GM23248 (cell line): ENCODE measurements at places on chromosomes 6 and 20. TPM values are rescaled to one million over a fixed set of nuclear protein-coding genes. Genes with fewer than 3 reads are reported as not detected.

EPHA7 gene
- polyA plus RNA-seq, result not detected in 2 replicates

SIRPG gene
- not detected in 2 replicates for polyA plus RNA-seq

GPX5 gene
- polyA plus RNA-seq, result not detected in 2 replicates

CTAGE9 gene
- polyA plus RNA-seq, result not detected in 2 replicates

LST1 gene
- polyA plus RNA-seq, result not detected in 2 replicates

MYCT1 gene
- 0.42 TPM in 1 of 2 replicates, not detected in the other for polyA plus RNA-seq

PCK1 gene
- polyA plus RNA-seq, result not detected in 2 replicates

GPX6 gene
- polyA plus RNA-seq, result not detected in 2 replicates
